Chondrocyte (in vitro differentiated cells): ENCODE measurements at places on chromosomes 7 and 10. TPM values are rescaled to one million over a fixed set of nuclear protein-coding genes. Genes with fewer than 3 reads are reported as not detected.
A peak's percentile ranks its signal among the peaks of the same experiment; 100 is the strongest.

DNA sequence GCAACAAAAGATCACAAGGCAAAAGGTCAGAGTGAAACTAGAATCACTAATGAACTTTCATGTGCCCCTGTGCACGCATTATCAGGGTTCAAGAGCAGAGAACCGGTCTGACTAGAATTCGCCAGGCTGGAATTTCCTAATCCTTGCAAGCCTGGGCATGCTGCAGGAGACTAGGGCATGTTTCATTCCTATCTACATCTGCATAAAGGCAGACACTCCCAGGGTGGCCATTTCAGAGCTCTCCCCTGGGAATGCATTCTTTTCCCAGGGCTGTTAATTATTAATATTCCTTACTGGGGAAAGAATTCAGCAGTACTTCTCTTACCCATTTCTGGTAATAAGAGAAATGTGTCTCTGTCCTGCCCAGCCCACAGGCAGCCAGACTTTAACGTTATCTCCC lies 90.5 kb downstream of the CDC14C start:
- no peak for DNase-seq

DNA sequence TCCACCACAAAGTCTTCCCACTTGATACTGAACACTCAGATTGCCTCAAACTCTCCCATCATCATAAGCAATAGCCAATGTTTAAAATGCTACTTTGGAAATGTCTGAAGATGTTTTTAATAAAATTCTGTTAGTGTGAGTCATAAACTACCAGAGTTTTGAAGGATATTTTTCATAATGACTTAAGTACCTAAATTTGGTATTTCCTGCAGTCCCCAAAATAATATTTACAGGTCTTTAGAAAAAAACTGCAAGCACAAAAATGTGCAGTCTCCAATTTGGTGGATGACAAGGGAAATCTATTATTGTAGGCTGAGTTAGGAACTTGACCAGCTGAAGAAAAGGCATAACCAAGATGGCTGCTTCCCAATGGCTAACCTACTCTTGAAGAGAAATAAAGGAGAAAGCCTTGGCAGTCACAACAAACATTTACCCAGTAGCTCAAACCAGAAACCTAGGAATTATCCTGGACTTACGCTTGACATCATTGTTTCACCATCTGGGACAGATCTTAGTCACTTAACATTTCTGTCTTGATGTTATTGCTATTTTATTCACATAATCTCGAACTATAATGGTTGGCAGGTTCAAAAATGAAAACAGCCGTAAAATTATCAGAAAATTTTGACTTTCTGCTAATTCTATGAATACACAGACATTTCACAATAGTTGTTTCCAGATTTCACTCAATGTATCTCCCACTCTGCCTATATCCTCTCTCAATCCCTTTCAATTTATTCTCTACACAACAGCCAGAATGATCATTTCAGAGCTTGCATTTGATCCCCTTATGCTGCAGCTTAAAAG lies 111.2 kb upstream of the STEAP1B start:
- DNase-seq, result no peak

DDIT4 gene
- total RNA-seq, result 68.5 to 241 TPM (median 227 TPM) in 3 replicates

DNA sequence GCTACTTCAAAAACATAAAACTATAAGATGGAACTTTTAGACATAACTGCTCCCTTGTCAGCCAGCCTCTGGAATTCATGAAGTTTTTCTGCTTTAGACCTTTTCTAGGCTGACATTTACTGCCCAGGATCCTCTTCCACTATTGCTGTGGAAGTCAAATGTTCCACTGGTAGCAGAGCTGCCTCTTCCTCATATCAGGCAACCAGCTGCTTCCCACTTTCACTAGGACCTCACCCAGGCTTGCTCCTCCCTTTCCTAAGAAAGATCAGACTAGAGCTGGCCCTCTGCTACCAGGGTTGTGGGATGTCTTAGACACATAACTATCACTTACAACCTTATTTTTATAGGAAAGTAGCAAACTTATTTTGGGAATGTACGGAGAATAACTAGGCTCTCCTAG lies 121.5 kb downstream of the CTTNBP2 start:
- no peak for DNase-seq

GRCh38 chr7:34104992-34105391 lies 199.7 kb downstream of the BMPER start:
- no peak for DNase-seq

DNA sequence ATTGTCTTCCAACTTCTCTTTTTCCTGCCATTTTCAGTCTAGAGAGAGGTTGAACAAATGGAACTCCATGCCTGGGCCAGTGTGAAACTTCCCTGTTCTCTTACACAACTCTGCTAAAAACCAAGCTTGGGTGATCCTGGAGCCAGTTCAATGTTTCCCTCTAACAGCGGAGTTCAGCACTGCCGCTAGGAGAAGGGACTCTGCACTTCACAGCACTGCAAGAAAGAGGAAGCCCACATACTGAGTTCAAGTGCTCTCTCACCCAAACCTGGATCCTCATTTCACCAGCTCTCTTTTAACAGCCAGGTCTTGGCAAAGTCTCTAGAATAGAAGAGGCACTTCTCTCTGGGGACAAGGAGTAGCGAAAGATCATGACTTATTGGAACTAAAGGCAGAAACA lies 18.8 kb downstream of the FOXI2 start:
- no peak for DNase-seq

- DNase-seq, result peak; percentile 71
These were observed 41.3 kb downstream of the PRKAG2 start for GRCh38 chr7:151835636-151836035.

GRCh38 chr7:31720366-31720765 lies 33.4 kb downstream of the PPP1R17 start:
- no peak for DNase-seq

POMZP3 gene
- total RNA-seq, result 5.3 to 7.8 TPM (median 7.6 TPM) in 3 replicates

GRCh38 chr7:69994218-69994617 lies 395.9 kb downstream of the AUTS2 start:
- DNase-seq, result no peak

DNA sequence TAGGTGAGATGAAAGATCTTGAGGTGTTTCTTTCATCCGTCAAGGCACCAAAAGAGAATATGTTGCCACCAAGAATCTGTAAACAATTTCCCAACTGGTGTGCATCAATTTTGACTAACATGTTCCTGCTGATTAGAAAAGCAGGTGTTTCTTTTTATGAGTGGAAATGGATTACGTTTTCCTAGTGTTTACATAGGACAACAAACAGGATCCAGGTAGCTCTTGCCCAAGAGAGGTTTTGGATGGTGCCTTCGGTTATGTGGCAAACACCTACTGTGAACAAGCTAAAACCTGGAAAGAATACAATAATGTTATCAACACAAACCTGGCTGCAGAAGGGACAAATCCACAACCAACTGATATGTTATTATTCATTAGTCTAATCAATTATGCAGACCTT lies 53.6 kb upstream of the WNT16 start:
- DNase-seq, result no peak

DNA sequence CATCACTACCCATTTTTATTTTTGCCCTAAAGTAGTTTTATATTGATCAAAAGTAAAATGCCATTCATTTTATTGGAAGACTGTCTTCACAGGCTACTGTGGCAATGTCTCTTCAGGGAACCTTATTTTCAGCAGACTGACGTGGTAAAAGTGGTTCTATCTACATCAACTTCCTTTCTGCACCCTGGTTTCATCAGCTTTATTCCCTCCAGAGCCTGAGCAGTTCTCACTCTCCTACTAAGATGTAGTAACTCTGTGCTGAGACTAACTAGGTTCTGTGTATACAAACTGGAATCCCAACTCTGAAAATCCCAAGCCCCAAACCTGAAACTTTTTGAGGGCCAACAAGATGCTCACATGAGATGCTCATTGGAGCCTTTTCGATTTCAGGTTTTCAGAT lies 155.3 kb downstream of the SFMBT2 start:
- no peak for DNase-seq

EIF4H gene
- total RNA-seq, result 209 to 219 TPM (median 217 TPM) in 3 replicates

TMEM236 gene
- total RNA-seq, result 0.07 to 0.23 TPM (median 0.22 TPM) in 3 replicates

DNA sequence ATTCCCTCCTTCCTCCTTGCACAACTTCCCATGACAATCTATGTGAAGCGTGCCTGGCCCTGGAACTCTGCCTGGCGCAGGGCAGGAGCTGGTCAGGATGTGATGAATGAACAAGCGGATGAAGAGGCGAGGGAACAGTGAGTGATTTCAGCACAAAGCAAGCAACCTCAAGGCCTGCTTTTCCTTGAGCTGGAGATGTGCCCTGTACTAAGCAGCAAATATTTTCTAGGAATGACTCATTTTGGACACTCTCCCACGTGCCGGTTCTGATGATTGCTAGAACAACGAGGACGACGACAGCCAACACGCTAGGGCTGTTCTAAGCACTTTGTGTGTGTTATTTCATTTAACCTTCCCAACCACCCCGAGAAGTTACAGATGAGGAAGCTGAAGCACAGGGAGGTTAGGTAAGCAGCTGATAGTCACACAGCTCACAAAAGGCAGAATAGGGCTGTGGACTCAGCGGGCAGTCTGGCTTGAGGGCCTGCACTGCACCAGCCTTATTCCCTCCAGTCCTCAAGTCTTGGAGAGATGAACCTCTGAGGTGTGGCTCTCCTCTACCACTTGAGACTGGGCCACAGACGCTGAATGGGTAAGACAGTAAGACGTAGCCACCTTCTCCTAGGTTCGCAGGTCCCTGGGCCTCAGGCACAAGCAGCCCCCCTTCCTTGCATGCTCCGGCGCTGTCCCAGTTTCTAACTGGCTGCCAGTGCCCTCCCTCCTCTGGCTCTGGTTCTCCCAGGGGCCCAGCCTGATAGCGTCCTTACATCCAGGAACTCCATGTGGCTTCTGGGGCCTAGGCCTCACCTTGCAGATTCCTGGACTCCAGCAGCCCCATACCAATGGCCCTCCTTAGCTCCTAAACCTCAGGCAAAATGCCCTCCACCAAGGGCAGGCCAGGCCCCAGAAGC lies 59.0 kb downstream of the YKT6 start:
- DNase-seq, result no peak

MACROH2A2 gene
- total RNA-seq, result 22.9 to 25.9 TPM (median 25.9 TPM) in 3 replicates

SPDYE2 gene
- total RNA-seq, result not detected in 3 replicates

RET gene
- 0.12 to 0.18 TPM in 2 of 3 replicates, not detected in the other for total RNA-seq

- no peak for DNase-seq
These were observed 1.7 kb downstream of the PLEKHS1 start for GRCh38 chr10:113753020-113753692.

VPS26A gene
- 51.7 to 66.3 TPM (median 61.6 TPM) in 3 replicates for total RNA-seq
